ENCODE measurements at places on chromosomes 1 and 21.

- peak; percentile 87 for DNase-seq
Observed at GRCh38 chr1:205849619-205850355, at the start of gene PM20D1. Gene PM20D1, minus strand, starts transcription at chr1:205850132. Its CDS starts 60 bp downstream, at chr1:205850072.

DNA sequence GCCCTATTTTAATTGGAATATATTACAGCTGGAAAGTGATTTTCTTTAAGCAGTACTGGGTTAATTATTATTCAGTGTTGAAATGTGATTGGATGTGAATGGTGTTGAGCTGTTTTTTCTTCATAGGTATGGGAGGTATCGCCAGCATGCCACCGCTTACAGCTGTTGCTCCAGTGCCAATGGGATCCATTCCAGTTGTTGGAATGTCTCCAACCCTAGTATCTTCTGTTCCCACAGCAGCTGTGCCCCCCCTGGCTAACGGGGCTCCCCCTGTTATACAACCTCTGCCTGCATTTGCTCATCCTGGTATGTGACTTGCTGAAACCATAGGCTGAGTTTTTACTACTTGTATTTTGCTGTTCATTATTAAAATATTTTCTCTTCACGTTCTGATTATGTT is 107.7 kb downstream of the ITSN1 start:
- DNase-seq: no peak

- no peak for DNase-seq
Observed at GRCh38 chr21:21439761-21440160, 441.6 kb downstream of the NCAM2 start.

DNA sequence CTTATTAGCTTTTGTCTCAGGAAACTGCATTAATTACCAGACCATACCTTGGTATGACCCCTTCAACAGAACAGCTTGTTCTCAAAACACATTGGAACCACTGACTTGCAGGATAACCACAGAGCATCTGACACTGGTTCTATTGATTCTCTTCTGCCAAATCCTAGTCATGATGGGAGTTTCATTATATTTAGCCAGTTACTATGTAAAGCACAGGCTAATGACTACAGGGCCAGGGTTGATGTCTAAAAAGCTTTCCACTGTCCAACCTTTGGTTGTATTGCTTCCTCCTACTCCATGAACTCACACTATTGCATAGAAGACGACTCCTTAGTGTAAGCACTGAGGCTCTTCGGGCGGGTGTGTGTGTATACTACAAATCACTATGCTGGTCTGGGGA is 3.8 kb downstream of the STMN1 start:
- DNase-seq: no peak

GRCh38 chr1:21946836-21947587 is 9.9 kb upstream of the HSPG2 start:
- DNase-seq: no peak

GRCh38 chr1:93707956-93708355 is 26.3 kb upstream of the BCAR3 start:
- peak; percentile 70 for DNase-seq

DNA sequence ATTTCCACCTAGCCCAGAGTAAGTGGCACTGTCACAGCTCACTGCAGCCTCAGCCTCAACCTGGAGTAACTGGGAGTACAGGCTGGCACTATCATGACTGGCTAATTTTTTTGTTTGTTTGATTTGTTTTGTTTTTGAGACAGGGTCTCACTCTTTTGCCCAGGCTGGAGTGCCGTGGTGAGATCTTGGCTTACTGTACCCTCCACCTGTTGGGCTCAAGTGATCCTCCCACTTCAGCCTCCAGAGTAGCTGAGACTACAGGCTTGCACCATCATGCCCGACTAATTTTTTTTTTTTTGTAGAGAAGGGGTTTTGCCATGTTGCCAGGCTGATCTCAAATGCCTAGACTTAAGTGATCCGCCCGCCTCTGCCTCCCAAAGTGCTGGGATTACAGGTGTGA is 2.5 kb downstream of the UCK2 start:
- DNase-seq: no peak

DNA sequence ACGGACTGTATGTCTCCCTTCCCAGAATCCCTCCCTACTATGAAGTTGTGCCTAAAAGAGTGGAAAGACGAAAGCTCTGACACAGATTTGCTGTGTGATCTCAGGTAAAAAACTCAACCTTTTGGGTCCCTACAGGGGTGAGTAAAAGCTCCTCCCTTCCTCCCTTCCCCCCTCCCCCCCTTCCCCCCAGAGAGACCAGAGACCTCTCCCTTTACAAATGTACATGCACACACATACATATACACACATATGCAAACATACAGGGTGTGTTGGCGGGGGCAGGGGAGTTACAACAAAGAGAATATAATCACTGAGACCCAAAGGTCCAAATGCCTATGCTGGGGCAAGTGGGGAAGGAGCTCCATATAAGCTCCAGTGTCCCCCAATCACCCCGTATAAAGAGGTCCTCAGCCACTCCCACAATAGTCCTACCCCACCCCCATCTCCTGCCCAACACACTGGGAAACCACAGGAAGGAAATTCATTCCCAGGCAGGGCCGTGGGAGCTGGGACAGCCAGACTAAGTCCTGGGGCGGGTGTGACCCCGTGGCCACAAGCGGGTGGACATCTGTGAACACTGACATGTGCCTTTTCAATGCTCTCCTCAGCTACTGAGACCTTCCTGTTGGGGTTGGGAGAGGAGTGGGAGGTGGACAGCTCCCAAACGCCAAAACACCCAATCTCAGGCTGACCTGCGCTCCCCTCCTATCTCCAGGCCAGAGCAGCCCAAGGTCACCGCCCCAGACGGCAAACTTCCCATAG is 2.0 kb downstream of the MEF2D start:
- DNase-seq: no peak

GRCh38 chr1:118154220-118154619 is 30.8 kb downstream of the SPAG17 start:
- DNase-seq: no peak

GRCh38 chr1:6000444-6001288 is 8.4 kb upstream of the NPHP4 start:
- DNase-seq: no peak

GRCh38 chr1:115727706-115728249 is 40.7 kb downstream of the CASQ2 start:
- no peak for DNase-seq

DNA sequence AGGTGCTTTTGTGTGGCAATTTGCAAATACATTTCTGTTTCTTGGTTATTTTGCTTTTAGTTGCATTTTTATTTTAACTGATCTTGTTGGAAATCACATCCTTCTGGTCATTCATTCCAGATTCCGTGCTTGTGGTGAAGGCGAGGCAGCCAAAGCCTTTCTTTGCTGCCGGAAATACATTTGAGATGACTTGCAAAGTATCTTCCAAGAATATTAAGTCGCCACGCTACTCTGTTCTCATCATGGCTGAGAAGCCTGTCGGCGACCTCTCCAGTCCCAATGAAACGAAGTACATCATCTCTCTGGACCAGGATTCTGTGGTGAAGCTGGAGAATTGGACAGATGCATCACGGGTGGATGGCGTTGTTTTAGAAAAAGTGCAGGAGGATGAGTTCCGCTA is 34.8 kb upstream of the CD101 start:
- DNase-seq: no peak

- DNase-seq: no peak
Observed at GRCh38 chr1:52588535-52588934, 13.6 kb upstream of the GPX7 start.

- DNase-seq: peak; percentile 72
Observed at GRCh38 chr1:89821322-89822108, 683 bp downstream of the LRRC8D start.
